SHP77 treated with DMSO at 0.1 percent for 48 hours (cell line): ENCODE measurements at places on chromosomes 7 and 10.

DNA sequence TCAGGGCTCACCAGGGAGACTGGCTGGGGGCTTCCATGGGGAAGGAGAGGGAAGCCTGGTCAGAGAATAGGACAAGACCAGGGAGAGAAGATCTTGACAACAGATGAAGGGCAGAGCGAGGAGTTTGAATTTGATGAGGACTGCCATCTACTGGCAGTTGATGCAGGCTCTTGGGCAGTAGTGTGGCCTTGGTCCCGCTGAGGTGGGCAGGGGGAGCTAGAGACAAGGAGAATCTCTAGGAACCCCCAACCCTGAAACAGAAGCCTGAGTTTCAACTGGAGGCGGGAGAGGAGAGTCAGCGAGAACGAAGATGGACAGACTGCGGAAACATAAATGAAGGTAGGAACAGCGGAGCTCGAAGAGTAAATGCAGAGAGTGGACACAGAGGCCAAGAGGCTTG, 81.0 kb downstream of the PPP1R3C start:
- peak; percentile 19 for DNase-seq

GRCh38 chr10:88557658-88558057, 25.5 kb downstream of the RNLS start:
- no peak for DNase-seq

- no peak for DNase-seq
Measured at GRCh38 chr10:128051548-128051947, 74.7 kb downstream of the MKI67 start.

- DNase-seq = peak; percentile 5
Measured at GRCh38 chr10:113742466-113742865, 9.0 kb upstream of the PLEKHS1 start.

- DNase-seq = no peak
Measured at GRCh38 chr7:98823226-98823625, 46.6 kb downstream of the TMEM130 start.

DNA sequence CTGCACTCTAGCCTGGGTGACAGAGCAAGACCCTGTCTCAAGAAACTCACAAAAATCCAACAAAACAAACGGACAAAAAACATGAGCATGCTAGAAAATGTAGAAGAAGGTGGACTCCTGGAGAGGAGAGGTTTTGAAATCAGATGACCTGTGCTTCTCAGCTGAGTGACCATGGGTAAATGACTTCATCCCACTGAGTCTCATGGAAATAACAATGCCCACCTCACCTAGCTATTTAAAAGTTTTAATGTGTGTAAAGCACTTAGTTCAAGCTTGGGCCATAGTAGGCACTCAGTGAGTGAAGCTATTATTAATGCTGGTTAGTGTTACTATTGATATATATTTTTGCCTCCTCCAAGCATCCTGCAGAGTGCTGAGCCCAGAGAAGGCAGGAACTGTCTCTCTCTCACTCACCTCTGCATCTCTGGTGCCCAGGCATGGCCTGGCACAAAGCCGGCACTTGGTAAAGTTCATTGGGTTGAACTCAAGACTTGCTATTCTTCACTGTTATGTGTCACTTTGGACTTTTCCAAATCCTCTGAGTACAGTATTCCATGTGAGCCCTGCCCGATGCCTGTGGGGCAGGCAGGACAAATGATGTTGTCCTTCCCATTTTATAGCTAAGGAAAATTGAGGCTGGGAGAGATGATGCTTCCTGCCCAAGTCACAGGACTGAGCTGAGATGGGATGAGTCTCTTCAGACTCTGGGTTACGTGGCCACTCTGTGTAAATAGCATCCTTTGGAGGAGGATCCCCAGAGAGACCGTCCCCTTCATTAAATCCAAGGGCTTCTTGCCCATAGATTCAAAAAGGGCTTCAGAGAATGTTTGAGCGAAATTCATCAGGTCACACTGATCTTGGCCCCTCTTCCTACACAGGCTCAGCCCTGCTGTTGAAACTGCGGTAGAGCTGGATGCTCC, 81.4 kb upstream of the EMX2 start:
- no peak for DNase-seq

- DNase-seq = no peak
Measured at GRCh38 chr10:61217851-61218565, 235.2 kb downstream of the TMEM26 start.

DNA sequence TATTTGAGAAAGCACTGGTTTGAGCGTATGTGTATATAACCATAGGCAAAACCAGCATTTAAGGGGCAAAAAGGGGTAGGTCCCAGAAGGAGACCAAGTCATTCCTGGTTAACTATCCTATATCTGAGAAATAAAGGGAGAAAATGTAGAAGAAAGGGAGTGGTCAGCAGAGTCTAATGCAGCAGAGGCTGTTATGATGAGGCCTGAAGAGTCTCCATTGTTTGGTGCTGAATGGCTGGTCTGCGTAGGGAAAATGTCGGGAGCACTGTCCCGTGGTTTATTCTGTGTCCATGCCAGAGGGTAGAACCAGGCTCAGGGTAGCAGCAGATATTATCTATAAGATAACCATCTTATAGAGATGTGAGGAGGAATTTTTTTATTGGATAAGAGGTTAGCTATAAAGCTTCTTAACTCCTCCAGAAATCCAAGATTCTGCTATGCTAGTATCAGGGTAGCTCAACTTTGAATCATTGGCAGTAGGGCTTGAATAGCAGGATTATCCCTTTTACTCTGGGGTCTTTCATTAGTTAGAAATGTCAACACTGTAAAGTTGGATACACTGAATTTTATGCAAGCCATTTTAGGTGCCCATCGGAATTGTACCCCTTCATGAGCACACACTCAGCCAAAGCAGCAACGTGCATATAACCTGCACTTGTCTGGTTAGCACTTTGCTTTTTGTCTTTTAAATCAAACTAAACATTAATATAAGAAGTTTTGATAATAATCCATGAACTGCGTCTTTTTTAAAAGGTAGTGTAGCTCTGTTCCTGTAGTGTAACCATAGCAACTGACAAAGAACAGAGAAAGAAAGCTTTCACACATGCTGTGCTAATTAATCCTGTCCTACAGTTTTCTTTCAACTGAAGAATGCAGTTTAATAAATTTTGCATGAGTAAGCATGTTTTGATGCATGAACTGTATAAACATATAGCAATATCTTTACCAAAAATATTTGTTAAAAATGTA, 312.0 kb upstream of the FZD1 start:
- DNase-seq = no peak

GRCh38 chr7:421136-421991, 98.3 kb downstream of the PDGFA start:
- no peak for DNase-seq

- DNase-seq = no peak
Measured at GRCh38 chr10:132432176-132432540, 35.2 kb downstream of the PWWP2B start.

GRCh38 chr10:23453465-23453864, 14.6 kb downstream of the OTUD1 start:
- DNase-seq = no peak

GRCh38 chr7:108002726-108003598, at the start of gene LAMB1:
LAMB1 (minus strand) TSS chr7:108003161; CDS start chr7:108002885, 276 bp downstream.
- no peak for DNase-seq

DNA sequence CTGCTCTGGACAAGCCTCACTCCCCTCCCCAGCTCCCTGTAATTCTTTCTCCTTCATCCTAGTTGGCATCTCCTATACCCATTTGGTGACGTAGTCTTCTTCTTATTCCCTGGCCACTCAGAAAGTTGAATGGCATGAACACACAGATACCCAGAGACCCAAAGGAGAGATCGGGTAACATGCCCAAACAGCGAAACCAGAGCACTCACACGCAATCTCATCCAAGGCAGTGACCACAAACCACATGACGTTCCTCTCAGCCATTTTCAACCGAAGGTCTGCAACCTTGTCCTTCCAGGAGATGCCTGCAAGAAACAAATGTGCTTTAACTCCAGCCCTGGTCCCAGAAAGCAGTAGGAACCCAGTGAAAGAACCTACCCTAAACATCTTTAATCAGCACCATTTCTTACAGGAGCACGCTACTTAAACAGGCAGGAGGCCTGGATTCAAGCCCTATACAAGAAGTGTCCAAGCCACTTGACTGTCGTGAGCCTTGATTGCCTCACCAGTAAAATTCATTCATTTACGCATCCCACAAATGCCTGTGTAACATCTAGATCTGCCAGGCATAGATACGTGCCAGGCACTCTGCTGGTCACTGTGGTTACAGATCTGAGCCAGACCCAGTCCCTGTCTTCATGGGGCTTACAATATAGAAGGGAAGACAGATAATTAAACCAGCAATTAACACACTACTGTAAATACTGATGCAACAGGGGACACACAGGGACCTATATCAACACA, 37.1 kb downstream of the XPNPEP1 start:
- DNase-seq = no peak

DNA sequence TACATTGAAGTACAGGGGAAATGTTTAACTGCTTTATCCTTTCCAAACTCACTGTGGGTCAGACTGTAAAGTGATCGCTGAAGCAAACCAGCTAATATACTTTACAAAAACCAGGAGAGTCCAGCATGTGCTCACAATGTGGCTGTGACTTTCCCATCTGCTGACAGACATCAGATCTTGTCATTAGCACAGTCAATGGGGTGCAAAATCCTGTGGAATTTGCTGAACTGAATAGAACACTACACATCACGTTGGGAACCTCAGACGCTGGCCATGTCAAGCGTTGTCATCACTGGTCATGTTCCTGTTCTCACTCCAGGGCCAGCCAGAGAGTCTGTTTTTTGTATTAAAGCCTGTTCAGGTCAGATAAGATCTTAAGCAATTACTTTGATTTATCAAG, 83.4 kb downstream of the AGMO start:
- DNase-seq = no peak

DNA sequence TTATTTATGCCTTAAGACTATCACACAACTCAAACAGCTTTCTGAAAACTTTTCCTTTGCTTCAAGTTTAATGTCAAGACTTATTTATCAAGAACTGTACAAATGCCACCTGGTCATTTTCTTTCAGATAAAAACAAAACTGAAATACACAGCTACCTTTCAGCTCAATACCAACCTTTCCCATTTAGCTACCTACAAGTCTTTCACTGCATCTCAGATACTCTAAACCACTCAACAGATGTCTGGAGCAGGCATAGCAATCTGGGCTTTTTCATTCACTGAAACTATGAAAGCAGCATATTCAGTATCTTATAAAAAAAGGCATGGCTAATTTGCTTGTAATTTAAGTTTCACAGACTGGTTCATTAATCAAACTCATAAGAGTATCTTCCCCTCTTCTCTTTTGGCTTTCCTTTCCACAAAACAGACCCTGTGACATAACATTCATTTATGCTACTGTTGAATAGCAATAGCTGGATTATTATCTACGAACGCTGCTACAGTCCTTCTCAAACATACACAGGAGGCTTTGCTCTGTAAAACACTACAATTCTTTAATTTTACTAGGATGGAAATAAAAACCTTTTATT, 8.2 kb downstream of the TRA2A start:
- DNase-seq = no peak

DNA sequence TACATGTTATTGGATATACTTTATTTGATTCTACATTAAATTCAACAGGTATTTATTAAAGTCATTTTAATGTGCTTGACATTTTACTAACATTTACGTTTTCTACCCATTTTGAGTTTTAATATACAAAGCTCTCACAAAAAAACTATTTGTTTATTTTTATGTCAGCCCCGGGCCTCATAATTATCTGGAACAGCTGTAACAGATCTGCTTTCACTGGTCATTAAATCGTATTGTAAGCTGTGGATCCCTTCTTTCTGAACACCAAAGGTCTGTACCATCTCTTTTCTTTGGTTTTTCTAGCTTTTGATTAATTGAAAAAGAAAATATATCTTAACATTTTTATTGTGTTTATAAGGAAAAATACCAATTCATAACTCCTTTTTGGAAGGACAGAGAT, 73.5 kb downstream of the SEMA3E start:
- DNase-seq = no peak

- no peak for DNase-seq
Measured at GRCh38 chr10:103620352-103620740, 126.8 kb downstream of the NEURL1 start.

GRCh38 chr7:112798274-112799159, 8.3 kb upstream of the TMEM168 start:
- no peak for DNase-seq

DNA sequence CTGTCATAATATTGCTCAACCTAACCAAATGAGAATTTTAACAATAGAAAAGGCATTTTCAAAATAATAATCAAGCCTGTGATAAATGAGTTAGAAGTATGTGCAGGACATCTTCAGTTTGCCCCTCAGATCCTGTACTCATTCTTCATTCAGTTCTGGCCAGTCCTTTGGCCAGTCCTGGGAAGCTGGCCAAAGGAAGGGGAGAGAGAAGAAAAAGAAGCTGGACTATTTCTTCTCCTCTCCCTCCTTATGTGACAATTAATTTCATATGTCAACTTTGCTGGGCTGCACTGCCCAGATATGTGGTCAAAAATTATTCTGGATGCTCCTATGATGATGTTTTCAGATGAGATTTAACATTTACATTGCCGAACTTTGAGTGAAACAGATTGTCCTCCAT, 31.6 kb upstream of the ITGB8 start:
- DNase-seq = no peak

- no peak for DNase-seq
Measured at GRCh38 chr10:130507461-130507860, 371.3 kb downstream of the GLRX3 start.

DNA sequence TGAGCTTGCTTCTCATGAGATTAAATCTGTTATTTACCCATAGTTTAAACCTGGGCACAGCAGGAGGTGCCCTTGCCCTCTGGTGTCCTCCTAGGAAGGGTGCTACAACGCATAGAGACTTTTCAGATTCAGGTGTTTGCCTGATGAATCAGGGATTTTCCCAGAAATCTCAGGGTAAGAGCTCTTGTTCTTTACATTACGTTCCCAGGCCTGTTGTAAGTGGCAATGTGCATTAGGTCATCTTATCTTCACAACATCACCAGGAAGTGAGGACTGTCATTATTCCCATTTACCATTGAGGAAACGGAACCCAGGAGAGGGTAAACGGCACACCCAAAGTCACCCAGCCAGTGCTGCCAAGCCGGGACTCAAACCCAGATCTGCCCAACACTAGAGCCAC, 73.0 kb downstream of the NHLRC2 start:
- DNase-seq = no peak

GRCh38 chr10:93599778-93600177, 1.3 kb downstream of the RBP4 start:
- DNase-seq = no peak

DNA sequence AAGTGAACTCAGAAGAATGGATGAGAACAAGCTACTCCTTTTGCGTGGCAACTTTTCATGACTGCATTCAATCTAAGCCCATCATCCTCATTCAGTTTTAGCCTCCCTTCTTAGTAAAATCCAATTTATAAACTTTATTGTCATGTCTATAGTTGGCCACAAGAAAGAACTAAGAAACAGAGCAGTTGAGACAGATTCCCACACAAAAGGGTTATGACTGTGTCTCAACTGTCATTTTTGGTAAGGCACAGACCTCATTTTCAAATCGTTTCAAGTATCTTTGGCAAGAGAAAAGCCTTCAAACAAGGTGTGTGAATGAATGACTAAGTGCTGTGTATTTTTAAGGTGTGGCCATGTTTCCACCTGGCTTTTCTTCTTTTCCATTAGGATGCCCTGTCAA, 84.2 kb upstream of the CREB5 start:
- no peak for DNase-seq
